ENCODE measurements at places on chromosomes 1 and 21.

GRCh38 chr1:203713125-203713524, 51.9 kb upstream of the LAX1 start:
- DNase-seq = no peak

- peak; percentile 9 for DNase-seq
These were observed 1.2 kb downstream of the AK5 start for GRCh38 chr1:77282866-77283539.

- DNase-seq = no peak
These were observed 18.1 kb upstream of the MYSM1 start for GRCh38 chr1:58717979-58718378.

DNA sequence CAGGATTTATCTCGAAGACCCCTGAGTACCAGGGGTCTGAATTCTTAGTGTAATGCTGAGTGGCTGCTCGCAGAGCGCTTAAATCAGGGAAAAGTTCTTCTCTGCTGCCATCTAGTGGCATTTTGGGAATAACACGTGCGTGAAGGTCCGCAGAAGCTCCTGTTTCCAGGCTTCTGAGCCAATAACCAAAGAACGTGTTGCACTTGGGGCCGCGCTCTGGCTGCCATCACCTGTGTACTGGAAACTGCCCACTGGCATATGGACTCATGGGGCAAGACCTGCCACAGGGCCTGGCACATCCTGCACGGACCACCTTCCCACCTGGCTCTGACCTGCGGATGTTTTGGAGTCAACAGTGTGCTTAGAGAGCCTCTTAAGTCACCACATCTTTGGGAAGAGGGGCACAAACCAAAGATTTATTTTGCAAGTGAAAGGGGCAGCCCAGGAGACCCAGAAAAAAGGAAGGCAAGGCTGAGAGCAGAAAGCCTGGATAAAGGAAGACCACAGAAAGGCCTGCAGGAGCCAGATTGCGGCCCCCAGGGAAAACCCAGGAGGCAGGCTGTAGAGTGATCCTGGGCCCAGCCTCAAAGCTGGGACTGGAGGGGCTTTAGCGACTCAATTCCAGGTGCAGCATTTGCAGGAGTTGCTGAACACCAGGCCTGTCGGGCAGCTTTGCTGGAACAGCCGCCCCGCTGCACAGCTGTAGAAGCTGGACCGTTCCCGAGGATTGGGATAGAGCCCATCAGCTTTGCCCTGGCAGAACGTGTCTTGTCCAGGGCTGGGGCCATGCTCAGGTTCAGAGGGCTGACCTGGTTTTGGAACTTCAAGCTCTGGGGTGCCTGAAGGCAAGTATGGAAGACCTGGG, 13.0 kb downstream of the CHIT1 start:
- DNase-seq = peak; percentile 35

GRCh38 chr1:169692756-169693460, 18.5 kb downstream of the SELL start:
- no peak for DNase-seq

- no peak for DNase-seq
These were observed 217.9 kb downstream of the USP25 start for GRCh38 chr21:15947677-15948076.

- DNase-seq = no peak
These were observed 29.7 kb upstream of the CDC14A start for GRCh38 chr1:100322436-100323211.

DNA sequence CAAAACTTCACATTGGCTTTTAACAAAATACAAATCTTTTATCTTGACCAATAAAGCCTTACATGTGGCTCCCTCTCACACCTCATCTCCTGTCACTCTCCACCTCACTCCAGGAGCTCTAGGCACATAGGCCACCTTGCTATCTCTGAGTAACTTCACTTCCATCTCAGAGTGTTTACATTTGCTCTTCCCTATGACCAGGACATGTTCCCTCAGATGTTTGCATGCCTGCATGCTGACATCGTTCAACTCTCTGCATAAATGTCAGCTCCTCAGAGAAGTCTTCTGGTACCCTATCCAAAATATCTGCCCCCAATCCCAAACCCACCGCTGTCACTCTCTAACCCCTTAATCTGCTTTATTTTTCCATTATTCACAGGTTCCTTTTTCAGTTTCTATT, 110.9 kb downstream of the TOMM20 start:
- DNase-seq = no peak

GRCh38 chr21:33753886-33754285, 111.6 kb downstream of the ITSN1 start:
- no peak for DNase-seq

- DNase-seq = no peak
These were observed 60.0 kb downstream of the FBXO2 start for GRCh38 chr1:11594222-11594621.

DNA sequence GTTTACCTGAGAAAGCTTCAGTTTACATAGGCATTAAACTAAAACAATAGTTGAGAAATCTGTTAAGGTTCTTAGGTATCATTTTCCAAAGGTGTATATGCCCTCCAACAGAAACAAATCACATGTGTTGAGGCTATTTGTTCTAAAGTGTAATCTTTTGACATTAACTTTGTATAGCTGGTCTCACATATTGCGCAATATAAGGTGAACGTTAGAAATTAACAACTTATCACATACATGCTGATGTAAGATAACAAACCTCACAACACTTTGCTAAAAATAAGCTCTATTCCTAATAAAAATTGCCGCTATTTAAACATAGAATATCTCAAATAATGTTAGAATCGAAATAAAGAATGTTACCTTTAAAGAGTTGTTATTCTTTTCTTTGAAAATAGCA, 340.6 kb downstream of the SRGAP2C start:
- DNase-seq = no peak

- DNase-seq = no peak
These were observed 235.0 kb upstream of the FGGY start for GRCh38 chr1:59061876-59062275.

DNA sequence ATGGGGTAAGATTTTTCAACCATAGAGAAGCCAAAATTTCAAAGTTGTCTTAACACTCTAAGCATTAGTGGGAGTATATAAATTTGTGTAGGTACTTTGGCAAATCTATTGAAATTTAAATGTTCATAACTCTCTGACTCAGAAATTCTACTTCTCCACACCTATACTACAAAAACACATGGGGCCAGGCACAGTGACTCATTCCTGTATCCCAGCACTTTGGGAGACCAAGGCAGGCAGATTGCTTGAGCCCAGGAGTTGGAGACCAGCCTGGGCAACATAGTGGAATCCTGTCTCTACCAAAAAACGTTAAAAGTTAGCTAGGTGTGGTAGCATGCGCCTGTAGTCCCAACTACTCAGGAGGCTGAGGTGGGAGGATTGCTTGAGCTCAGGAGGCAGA, 41.3 kb upstream of the RAVER2 start:
- DNase-seq = no peak

GRCh38 chr1:19960591-19960990, 18.8 kb downstream of the PLA2G2A start:
- no peak for DNase-seq

DNA sequence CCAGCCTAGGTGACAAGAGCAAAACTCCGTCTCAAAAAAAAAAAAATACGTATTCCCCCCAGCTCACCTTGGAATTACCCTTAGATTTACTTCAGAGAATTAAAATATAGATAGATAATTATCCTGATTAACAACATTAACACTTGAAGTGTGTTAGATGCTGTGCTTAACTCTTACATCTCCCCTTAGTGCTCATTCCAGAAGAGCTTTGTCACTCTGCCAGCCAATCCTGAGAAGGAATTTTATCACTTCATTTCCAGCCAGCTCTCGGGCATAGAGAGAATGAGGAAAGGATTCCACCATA, 1.6 kb upstream of the SHC1 start:
- DNase-seq = no peak

DNA sequence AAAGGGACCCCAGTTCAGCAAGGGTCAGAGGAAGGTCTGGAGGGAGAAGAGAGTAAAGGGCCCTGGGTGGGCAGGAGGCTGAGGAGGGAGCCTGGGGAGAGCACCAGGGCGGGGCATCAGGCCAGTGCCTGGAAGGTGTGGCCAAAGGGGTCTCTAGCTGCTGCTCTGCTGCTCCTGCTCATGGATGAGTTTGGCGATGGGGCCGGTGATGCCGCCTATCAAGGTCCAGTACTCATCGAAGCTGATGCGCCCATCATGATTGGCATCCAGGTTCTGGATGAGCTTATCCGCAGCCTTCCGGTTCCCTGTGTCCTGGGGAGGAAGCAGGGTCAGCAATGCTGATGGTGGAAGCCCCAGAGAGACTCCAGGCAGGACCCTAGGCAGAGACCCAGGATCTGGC, 5.6 kb downstream of the S100A16 start:
- no peak for DNase-seq

DNA sequence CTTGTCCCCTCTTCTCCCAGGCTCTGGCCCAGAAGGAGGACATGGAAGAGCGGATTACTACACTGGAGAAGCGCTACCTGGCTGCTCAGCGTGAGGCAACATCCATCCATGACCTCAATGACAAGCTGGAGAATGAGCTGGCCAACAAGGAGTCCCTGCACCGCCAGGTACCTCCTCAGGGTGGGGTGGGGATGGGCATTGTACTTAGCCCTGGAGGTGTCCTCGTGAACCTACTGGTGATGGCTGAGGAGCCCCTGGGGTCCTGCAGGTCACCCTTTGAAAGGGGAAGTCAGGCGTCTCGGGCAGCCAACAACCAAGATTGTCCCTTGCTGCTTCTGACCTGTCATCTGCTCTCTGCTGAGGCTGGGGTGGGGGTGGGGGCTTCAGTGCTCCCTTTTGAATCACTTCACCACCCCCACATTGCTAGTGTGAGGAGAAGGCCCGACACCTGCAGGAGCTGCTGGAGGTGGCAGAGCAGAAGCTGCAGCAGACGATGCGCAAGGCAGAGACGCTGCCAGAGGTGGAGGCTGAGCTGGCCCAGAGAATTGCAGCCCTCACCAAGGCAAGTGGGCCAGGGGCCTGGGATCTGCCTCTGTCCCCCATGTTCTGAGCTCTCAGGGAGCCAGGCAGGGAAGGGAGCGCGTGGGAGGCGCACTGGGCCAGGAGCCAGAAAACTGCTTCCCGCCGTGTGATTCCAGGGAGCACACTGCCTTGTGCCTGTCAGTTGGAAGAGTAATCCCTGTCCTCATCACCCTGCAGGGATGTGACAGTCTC, 19.7 kb downstream of the PPFIA4 start:
- no peak for DNase-seq

DNA sequence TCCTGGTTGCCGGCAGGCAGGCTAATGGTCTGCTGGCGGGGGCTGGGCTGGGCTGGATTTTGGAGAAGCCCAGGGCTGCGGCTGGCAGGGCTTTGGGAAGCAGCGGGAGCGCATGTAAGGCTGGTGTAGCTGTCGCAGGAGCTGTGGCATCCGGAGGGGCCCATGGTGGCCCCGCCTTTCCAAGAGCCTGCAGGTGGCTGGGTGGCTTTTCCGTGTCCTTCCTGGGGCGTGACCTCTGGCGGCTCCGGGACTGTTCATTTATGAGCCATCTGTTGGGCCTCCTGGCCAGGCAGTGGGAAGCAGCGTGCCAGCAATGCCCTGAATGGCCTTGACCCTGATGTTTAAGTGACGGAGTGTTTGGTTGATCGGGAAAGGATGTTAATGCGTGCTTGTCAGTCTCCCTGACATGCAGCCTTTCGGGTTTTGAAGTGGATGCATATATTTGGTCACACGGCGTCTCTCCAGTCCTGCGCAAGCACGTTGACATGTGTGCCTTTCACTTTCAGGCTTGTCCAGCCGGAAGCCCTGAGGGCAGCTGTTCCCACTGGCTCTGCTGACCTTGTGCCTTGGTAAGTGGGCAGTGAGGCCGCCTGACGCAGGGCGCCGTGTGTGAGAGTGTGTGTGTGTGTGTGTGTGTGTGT, 38.5 kb downstream of the AGPAT3 start:
- no peak for DNase-seq

DNA sequence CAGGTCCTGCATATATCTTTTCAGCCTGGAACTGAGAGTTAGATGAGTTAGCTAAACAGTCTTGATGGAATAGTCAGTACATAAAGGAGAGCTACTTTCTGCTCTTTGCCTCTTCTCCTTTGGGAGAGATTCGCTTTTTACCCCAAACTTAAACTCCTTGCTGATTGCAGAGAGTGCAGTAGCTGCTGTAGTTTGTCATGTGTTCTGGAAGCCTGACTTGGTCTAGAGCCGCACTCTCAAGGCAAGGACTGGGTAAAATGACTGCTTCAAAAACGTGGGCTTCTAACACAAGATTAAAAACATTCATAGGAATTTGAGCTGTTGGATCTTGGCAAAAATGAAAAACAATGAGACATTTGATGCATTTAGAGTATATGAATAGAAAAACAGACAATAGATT, 351.6 kb downstream of the RYR2 start:
- no peak for DNase-seq

DNA sequence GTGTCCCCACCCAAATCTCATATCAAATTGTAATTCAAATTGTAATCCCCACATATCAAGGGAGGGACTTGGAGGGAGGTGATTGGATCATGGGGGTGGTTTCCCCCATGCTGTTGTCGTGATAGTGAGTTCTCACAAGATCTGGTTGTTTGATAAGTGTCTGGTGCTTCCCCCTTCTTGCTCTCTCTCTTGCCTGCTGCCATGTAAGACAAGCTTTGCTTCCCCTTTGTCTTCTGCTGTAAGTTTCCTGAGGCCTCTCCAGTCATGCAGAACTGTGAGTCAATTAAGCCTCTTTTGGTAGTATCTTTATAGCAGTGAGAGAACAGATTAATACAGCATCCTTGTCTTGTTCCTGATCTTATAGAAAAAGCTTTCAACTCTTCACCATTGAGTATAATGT, 6.5 kb upstream of the LRRC39 start:
- DNase-seq = no peak

DNA sequence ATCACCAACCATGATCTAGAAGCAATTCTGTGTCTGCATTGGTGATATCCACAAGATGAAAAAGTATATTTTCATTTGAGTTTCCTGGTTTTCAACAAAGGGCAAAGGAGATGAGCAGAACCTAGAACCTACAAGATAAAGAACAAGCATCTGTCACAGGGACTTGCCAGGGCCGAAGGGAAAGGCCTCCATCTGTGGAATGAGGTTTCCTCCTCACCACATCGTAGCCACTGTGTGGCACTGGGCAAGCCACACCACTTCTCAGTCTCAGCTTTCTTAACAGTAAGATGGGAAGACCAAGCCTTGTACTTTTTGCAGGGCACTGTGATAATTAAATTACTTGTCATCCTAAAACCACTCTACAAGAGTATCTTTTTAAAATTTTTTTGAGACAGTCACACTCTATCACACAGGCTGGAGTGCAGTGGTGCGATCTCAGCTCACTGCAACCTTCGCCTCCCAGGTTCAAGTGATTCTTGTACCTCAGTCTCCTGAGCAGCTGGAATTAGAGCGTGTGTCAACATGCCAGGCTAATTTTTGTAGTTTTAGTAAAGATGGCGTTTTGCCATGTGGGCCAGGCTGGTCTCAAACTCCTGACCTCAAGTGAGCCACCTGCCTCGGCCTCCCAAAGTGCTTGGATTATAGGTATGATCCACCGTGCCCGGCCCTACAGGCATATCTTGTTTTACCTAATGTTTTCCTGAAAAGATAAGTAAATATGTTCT, 45.8 kb downstream of the ARHGEF11 start:
- DNase-seq = no peak
